ENCODE measurements at places on chromosomes 3 and 15.

DNA sequence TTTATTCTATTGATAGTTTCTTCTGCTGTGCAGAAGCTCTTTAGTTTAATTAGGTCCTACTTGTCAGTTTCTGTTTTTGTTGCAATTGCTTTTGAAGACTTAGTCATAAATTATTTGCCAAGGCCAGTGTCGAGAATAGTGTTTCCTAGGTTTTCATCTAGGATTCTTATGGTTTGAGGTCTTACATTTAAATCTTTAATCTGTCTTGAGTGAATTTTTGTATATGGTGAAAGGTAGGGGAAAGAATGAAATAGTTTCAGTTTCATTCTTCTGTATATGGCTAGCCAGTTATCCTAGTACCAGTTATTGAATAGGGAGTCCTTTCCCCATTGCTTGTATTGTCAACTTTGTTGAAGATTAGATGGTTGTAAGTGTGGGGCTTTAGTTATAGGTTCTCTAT, 10.6 kb upstream of the GCSAM start:
- DNase-seq: no peak

DNA sequence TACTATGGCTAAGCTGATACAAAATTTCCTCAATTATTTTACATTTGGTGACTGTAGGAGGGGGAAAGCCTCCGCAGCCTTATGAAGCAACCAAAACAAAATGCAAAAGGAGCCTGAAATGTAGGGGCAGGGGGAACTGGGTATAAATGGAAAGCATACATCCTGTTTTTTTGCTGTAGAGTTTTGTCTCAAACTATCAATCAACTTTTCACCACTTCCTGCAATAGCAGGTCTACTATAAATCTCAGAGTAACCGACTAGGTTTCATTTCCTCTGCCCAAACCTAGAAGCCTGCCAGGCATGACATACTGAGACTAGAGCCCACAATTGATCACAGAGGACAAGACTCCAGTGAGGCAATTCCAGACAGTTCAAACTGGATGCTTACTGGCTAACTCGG, 91.3 kb downstream of the SHQ1 start:
- no peak for DNase-seq

DNA sequence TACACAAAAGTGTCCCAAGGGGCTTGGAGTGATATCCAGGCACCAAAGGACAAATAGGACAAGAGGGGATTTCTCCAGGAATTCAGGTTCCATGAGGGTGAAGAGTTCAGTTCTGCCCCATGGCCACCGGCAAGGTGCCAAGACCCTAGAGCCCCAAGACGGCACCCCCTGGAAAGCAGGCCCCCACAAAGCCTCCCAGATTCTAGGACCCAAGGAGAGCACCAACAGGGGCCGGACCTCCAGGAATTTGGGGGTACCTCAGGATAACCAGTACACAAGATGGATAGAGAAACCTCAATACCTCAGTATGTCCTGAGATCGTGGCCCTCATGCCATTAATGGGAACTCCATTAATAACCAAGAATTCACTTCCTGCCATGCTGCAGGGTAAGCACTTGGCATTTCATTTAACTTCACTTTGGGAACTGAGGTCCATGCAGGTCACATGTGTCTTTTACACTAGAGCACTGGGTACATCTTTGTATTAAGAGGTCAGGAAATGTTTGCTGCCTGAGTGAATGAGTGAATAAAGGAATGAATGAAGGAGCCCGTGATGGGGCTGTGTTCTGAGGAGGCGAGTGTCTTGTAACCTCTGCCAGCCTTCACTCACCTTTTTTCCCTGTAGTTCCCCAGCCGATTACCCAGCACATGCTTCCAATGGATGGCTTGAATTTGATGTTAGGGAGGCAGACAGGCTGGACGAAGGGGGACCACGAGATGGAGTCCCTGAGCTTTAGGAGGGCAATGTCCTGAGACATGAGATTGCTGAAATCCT, 15.5 kb upstream of the PRSS50 start:
- DNase-seq: no peak

GRCh38 chr3:46371519-46372340, 984 bp downstream of the CCR5 start:
- no peak for DNase-seq

GRCh38 chr3:101117980-101118379, 124.8 kb upstream of the ABI3BP start:
- no peak for DNase-seq

DNA sequence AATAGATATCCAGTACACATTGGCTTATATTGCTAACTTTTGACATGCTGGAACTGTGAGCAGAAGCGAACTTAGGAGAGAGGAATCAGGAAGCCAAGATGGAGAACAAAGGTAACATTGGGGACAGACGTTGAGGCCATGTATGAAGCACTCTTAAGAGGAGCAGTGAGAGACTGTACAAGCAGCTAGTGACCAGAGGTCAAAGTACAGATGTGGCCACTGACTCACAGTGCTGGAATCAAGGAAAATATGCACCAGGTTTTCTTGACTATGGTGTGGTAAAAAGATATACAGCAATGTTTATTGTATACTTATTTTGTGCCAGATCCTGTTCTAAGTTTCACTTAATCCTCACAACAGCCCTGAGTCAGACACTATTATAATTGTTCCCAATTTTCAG, 2.0 kb upstream of the IL20RB start:
- no peak for DNase-seq

DNA sequence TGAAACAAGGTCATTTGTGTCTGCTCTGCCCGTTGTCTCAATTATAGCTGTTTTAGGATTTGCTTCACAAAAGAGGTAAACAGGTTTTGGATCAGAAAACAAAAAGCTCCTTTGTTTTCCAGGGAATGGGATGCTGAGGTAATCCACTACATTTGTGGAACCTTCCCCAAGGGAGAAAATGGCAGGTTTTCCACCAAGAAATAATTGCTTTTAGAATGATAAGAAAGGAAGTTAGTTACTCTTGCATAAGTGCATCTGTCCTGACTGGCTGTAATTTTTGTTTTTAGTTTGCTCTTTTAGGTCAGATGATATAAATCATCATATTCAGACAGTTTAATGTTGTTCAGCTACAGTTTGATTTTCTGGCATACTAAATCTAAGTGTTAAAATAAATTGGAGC, 198.5 kb upstream of the COL8A1 start:
- DNase-seq: no peak

GRCh38 chr3:23071296-23071695, 131.8 kb upstream of the UBE2E2 start:
- DNase-seq: no peak

- DNase-seq: no peak
These were observed 42.2 kb downstream of the NGRN start for GRCh38 chr15:90307661-90308060.

DNA sequence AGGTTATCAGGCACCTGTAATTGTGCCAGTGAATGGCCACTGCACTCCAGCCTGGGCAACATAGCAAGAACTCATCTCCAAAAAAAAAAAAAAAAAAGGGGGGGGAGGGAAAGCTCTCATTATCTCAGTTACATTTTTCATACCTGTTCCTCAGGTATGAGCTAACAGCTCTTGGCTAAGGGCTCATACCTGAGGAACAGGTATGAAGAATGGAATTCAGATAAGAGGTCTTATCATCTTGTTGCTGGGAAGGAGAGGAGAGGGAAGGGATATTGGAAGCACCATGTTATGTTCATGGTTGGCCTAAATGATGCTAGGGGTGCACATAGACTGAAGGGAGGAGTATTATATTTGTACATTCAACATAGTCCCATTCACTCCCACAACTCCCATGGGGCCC, 2.6 kb downstream of the SLC15A2 start:
- no peak for DNase-seq

- no peak for DNase-seq
These were observed 46.6 kb downstream of the HHLA2 start for GRCh38 chr3:108342837-108343486.

- DNase-seq: no peak
These were observed 8.4 kb downstream of the GOLM2 start for GRCh38 chr15:44296625-44297524.

DNA sequence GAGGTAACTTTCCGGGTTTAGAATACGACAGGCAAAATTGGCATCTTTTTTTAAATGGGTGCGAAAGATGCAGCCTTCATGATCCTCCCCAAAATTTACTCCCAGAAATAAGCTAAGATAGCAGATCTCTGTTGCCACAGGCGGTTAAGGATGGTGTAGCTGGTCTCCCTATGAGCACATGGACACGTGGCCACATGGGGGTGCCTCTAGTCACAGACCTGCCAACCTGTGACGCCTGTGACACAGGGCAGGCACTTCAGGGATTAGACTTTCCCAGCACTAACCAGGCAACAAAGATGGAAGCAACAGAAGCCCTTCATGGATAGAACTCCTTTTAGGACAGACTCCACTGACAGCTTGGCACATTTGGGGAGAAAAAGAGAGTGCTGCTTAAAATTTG, 320.3 kb downstream of the THSD4 start:
- no peak for DNase-seq
